ENCODE measurements at places on chromosomes 1 and 21.

- no peak for DNase-seq
Observed at GRCh38 chr1:160189649-160190625, at the start of gene CASQ1. Gene CASQ1 (plus strand): TSS chr1:160190575. CDS start chr1:160190752, 177 bp downstream.

GRCh38 chr1:222157612-222158011, 390.3 kb downstream of the HHIPL2 start:
- no peak for DNase-seq

DNA sequence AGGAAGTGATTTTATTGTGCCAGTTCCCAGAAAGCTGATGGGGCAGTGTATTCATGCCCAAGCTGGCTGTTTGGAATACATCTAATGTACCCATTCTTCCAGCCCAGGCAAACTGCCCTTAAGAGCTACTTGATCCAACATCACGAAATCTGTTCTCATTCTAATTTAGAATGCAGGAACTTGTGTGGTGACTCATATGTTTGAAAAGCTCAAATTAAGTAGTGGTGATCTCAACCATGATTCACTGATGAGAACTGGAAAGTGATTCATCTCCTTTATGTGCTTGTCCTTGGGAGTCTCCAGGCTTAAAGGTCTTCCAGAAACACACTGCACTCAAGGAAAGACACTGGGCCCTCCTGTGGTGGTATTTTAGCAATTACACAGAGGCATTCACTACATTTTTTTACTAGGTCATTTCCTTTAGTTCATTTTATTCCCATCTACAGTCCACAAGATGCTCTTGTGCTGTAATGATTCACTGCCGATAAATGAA, 65.4 kb downstream of the RPE65 start:
- DNase-seq, result no peak

DNA sequence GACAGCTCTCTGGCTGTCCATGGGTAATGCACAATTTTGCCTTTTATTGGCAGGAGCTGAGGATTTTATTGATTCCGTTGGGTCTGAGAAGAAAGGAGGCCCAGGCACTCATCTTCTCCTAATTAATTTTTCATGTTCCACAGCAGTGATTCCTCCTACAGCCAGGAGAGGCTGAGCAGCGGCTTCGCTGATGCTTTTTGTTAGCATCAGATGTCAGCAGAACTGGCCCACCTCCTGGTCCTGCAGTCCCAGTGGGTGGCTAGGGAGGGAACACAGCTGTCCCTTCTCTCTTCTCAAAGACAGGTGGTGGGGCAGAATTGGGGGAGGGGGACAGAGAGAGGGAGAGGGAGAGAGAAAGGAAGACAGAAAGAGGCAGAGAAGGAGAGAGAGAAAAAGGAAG, 5.7 kb downstream of the MT1HL1 start:
- DNase-seq, result no peak

DNA sequence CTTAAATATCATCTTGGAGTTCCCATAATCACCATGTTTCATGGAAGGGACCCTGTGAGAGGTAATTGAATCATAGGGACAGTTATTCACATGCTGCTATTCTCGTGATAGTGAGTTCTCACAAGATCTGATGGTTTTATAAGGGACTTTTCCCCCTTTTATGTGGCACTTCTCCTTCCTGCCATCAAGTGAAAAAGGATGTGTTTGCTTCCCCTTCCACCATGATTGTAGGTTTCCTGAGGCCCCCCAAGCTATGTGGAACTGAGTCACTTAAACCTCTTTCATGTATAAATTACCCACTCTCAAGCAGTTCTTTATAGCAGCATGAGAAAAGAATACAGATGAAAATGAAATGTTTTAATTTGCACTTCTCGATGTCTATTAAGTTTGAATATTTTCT, 112.0 kb downstream of the ZNF648 start:
- no peak for DNase-seq

GRCh38 chr1:71967670-71968069, 314.7 kb downstream of the NEGR1 start:
- no peak for DNase-seq

- DNase-seq, result no peak
Observed at GRCh38 chr1:10778640-10779039, 17.8 kb downstream of the CASZ1 start.

DNA sequence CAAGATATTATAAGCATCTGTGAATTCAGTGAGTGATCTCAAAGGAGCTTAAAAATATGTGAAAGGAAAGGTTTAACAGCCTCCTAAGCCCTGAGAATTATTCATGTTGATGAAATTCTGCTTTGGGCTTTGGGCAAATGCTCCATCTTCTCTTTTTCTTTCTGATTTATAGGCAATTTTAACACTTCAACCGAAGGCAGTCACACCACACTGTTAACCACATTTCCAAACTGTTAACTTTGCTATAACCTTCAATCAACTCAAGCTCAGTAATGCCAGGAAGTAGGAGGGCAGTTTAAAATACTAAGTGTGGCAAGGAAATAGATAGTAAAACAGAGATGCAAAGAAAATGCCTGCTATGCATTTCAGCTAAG, 54.4 kb upstream of the NEK7 start:
- no peak for DNase-seq

- DNase-seq, result no peak
Observed at GRCh38 chr1:205917466-205918238, 25.6 kb downstream of the SLC26A9 start.

DNA sequence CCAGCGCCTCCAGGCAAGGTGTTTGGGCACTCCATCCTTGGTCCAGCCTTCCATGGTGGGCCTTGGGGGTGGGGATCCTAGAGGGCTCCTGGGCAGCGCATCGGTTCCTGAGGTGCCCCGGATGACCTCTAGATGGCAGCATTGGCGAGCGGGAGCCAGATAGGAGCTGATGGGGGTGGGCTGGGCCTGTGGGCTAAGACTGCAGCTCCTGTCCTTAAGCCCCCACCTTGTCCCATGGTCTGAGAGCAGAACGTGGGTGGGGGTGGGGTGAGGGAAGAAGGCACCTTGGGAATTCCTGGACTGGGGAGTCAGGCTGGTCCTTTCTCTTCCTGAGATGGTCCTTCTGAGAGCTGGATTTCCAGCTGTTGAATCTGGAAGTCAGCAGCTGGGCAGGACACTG, 93.4 kb upstream of the CSF3R start:
- DNase-seq, result no peak

DNA sequence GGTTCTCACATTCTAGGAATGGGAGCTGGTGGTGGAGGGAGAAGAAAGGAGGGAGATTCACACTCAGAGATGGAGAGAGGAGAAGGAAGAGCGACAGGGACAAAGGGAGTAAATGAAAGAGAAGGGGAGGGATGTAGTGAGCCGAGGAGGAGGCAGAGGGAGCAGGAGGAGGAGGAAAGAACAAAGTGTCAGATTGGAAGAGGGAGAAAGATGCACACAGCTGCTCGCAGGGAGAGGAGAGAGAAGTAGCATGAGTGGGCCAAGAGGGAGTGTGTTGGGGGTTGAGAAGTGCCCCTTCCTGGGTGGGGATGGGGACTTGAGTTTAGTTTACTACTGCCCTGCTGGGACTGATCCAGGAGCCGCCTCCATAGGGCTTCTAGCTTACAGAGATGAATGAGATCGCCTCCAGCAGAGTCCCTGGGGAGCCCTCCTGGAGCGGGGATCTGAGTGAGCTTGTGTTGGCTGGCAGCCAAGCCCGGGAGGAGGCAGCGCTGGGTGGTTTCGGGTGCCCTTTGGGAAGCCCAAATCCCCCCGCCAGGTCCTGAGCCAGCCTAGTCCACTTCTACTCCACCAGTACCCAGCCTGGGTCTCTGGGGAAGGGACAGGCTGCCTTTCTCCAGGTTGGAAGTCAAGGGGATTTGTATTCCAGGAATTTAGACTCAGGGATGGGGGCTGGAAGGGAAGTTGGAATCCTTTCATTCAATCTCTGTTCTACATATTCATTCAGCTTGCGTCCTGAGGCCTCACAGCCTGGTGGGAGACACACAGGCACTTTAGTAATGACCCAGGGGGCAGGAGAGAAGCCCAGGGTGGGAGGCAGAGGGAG, 20.9 kb downstream of the PTPRU start:
- no peak for DNase-seq

DNA sequence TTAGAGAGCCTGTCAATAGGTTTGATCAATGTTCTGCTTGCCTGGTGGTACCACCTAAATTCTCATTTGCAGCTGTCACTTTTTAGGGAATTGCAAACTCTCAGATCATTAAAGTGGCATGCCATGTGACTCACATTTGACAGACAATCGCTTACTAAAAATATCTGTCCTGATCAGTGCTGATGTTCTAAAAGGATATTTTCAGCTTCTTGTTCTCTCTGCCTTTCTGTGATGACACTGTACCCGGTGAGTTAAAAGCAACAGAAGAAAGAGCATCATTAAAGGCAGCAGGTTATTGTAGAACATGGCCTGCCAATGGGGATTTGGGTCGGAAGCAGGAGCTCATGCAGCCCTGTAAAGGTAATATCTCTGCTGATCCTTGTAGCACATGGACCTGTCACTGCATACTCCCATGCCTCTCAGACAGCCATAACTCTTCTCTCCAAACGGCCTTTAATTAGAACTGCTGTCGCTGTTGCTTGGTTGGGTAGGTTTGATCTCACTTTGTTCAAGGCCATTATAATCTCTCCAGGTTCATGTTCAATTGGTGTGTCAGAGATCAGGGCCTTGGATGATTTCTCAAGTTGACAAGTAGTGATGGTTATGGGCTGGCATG, 441.3 kb upstream of the DEPDC1 start:
- no peak for DNase-seq

GRCh38 chr1:41662765-41663437, 178.4 kb upstream of the EDN2 start:
- no peak for DNase-seq

DNA sequence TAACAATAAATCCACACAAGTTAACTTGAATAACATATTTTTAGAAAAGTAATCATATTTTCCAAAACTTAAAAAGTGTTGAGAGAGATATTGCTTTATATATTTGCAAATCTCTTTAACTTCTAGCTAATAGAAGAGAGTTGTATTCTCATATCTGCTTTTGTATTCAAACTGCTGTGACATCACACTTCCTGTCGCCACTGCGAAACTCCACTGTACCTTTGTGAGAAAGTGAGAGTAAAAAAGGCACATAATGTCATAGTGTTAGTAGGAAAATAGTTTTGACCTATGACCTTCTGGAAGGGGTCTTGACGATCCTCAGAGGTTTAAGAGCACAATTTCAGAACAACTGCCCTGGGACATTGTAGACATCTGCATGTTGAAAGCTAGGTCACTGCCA, 21.6 kb downstream of the AK5 start:
- DNase-seq, result no peak
